Fibroblast of skin of right biceps (primary cell): ENCODE measurements at places on chromosomes 3 and 15.

DNA sequence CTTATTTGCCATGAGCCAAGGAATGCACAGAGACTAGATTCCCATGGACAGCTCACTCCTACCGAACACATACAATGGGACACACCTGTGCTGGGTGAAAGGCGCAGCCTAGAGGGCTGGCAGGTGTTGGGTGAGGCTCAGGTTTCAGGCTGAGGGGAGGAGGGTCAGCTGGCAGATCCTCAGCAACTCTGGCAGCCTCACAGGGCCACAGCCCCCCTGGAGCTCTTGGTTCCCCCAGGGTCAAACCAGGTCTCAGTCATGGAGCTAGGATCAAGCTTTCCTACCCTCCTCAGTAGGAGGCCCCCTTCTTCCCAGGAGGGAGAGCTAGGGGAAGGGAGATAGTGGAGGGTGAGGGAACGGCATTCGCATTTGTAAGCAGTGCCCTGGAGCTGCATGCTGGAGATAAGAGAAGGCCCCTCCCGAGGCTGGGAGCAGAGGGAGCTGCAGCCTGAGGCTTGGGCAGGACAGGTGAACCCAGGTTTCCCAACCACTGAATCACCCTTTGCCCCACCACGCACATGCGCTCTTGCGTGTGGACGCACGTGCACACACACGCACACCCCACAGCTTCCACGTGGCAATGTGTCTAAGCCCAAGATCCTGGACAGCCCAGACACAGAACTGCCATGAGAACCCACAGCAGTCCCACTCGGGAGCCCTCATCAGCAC, 26.3 kb upstream of the TFRC start:
- no peak for DNase-seq

GRCh38 chr3:47416041-47416440, 35.2 kb downstream of the PTPN23 start:
- DNase-seq = no peak

DNA sequence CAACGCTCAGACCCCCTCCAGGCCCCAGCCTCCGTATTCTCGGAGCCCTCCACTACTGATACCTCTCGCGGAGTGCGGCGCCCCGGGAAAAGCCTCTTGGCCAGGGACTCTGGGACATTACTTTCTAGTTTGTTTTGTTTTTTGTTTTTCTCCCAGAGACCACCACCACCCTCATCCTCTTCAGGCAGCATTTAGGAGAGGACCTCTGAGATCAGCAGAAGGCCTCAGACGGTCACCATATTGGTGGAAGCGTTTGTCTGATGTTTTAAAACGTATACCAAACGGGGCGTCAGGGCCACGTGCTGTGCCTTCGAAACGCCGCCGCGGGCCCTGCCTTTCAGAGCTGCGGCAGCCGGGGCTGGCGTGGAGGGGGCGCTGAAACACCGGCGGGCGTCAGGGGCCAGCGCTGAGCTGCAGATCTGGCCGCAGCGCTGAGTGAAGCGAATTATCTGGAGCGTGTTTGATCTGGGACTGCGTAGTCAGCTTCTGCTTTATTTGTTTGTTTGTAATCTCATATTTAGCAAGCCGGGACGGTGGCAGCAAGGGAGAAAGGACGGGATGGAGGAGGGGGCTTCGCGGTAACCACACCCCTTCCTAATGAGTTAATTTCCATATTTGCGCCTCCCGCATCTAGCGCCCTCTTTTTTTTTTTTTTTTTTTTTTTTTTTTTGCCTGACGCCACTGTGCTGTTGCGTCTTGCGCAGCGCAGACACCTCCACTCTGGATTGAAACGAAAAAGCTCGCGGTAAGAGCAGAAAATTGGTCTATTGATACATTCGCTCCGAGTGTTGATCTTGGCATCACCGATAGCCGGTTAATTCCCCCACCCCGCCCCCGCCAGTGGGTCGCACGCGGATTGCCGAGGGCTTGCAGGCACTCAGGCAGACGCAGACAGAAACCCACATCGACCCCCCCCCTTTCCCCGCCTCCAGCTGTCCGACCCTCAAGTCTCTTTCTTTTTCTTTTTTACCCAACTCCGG, 14.9 kb downstream of the SOX2 start:
- no peak for DNase-seq

- no peak for DNase-seq
These were observed 26.5 kb downstream of the GOLGA6A start for GRCh38 chr15:74055804-74056203.

GRCh38 chr3:177061369-177061768, 135.9 kb downstream of the TBL1XR1 start:
- DNase-seq = no peak

GRCh38 chr3:27686642-27687041, 35.5 kb downstream of the EOMES start:
- DNase-seq = peak; percentile 73

DNA sequence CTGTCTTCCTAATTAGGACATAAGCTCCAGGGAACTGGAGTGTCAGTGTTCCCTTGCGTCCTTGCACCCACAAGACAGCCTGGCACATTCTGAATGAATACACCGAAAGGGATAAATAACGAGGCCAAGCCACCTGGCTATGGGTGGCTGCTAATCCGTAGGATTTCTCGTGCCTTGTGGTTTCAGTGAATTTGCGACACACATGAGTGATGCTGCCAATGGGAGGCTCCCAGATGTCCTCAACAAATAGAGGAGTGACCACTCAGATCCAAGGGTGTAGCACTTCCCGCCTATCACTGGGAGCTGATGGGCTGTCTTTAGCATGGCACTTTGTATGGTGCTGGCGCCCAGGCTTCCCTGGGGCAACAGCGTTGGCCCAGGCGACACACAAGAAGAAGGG, 43.4 kb downstream of the APBA2 start:
- no peak for DNase-seq

DNA sequence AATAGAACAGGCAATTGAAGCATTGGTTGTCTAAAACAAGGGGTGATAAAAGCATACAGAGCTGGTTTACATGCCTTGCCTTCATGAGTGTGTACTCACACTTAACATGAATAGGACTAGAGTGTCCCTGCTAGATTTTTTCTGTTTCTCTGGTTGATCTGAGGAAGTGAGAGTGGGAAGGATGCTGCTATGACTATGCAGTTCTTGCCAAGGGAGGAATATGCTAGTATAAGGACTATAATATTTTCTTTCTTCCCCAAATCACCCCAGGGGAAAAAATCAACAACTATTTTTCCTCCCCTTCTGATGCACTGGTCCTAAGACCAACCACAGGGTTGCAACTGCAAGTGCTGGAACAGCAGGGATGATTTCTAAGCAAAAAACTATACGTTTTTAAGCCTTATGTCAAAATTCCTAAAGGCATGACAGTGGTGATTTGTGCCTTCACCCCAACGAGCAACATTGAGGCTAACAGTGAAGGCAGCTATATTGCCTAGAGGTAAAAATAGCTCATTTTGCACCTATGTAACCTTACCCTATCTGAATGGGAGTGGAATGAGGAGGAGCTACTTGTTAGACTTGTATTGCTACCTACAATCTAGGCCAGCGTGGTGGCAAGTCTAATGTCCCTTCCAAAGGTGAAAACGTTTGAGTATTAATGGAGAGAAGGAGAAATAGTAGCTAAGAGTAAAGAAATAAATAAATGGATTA, 33.5 kb upstream of the USP8 start:
- DNase-seq = no peak

DNA sequence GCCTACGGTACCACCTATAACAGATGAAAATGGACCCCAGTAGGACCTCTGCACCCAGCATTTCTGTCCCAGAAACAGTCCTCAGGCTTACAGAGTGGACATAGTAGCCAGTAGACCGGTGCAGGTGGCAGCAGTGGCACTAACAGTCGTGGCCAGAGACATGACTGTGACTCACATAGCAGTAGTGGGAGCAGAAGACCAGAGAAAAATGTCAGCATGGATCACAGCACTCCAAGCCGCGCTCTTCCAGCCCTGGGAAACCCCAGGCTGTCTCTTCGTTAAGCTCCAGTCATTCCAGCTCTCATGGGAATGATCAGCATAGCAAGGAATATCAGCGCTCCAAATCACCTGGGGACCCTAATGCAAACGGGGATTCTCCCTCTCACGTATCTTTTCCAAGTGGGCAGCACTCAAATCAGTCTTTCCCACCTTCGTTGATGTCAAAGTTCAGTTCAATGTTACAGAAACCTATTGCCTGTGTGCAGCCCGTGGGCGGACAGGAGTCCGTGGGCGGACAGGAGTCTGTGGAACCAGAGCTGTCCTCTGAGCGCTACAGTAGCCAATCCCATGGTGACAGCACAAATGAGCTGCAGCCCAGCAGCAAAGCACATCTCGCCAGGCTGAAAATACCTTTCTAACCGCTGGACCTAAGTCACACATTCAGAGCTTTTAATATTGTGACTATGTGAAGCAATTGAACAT, 10.5 kb downstream of the BFSP2 start:
- DNase-seq = no peak

GRCh38 chr3:58422756-58423325, 10.8 kb downstream of the PDHB start:
- DNase-seq = peak; percentile 36

DNA sequence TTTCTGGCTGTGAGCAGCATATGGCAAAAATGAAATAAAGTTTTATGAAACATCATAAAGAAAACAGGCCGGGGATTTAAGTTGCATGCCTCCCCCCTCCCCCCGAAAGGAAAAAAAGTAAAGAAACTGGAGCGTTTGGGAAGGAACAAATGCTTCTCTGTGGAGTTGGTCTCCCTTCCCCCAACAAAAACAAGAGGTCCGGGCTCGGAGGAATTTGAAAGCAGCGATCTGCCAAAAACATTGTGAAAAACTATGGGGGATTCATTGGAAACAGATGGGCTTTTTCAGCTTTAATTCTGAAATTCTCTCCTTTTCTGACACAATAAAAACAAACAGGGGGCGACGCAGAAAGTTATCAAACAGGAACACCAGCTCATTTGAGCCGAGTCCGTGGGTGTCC, 17.0 kb downstream of the RGMA start:
- peak; percentile 85 for DNase-seq

DNA sequence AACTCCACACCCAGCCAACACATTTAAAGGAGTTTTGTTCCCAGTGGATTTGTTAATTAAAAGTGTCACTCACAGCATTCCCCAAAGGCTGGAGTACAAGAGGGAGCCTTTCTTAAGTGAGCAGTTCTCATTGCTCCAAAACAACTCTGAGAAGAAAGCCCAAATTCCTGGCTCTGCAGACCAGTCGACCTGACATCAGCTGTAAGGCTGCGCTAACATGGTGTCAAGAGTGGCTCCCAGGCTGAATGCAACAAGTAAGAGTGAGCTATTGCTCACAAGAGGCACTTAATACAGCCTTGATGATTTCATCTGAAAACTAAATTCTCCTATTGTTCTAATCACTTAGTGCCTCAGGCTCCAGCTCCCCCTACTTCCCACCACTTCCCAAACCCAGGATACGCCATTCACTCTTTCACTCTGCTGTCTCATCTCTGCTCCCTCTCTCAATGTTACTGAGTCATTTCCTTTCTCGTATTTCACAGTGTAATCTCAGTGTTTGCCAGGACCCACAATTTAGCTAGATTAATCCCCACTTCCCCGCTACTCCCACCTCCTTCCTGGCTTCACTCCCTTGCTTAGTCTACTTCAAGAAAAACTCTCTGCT, 81.8 kb downstream of the WWTR1 start:
- peak; percentile 99 for DNase-seq

DNA sequence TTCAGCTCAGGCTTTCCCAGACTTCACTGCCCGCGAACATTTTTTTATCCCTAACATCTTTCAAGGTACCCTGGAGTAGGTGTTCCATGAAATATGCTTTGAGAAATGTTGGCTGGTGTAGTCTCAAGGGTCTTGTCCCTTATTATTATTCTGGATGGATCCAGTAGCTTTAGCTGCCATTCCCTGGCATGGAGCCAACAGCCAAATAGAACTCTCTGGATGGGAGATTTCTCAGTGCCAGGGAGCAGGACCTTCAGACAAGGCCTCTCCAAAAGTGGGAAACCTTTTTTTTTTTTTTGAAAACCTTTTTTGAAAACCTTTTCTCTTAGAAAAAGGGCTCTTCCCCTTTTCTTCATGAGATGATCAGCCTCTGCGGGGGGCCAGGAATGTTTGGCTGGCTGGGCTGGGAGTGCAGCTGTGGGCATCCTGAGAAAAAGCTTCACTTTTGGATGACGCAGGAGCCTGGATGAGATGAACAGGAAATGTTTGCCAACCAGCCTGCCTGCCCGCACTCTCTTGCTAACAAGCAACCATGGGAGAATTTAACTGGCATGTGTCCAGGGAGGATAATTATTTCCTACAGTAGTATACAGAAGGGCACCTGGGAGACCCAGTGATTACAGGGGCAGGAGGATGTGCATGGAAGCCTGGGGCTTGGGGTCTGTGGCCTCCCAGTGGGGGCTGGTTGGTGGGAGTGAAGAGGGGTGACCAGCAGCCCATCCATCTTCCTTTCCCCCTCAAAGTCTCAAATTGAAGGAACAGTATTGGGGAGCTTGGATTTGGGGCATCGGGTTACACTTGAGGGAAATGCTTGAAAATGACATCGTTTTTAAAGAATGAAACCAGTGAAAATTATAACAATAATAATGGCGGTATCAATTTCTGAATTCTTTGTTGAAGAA, 109.1 kb upstream of the LRIG1 start:
- peak; percentile 85 for DNase-seq

- DNase-seq = no peak
These were observed 24.2 kb downstream of the SOX2 start for GRCh38 chr3:181735911-181736310.

GRCh38 chr3:8488877-8489276, 12.7 kb upstream of the LMCD1 start:
- no peak for DNase-seq

DNA sequence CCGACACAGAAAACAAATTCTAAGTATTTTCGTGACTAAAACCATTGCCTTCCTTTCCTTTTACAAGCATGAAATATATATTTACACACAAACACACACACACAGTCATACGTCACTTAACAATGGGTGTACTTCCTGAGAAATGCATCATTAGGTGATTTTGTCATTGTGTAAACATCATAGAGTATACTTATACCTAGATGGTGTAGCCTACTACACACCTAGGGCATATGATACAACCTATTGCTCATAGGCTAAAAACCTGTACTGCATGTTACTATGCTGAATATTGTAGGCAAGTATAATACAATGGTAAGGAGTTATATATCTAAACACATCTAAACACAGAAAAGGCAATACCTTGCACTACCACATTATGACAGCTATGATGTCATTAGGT, 28.6 kb downstream of the COL6A5 start:
- DNase-seq = no peak

DNA sequence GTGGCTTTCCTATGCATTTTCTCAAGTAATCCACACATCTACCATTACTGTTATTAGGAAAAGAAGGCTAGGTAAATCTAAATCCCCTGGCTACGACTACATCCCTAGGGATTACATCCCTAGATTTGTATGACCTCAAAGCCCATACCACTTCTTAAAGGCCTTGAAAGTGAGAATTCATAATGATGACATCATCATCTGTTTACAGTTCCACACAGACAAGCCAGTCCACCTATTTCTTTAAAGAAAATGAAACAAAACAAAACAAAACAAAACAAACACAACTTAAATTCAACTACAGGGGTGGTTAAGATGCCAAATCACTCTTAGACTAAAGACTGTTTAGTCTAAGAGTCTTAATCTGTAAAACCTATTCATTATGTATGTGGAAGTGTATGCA, 5.7 kb downstream of the WDR72 start:
- DNase-seq = no peak

- no peak for DNase-seq
These were observed 67.4 kb upstream of the LARS2 start for GRCh38 chr3:45320986-45321385.
